Pancreas (tissue), 10 donors: ENCODE measurements at places on chromosomes 1 and 21. TPM values are rescaled to one million over a fixed set of nuclear protein-coding genes. Genes with fewer than 3 reads are reported as not detected.

The NPR1 gene
- total RNA-seq = 3.3 TPM

The SIPA1L2 gene
- 2.6 TPM for total RNA-seq

The S100B gene
- 3.0 TPM for total RNA-seq

GRCh38 chr1:23695667-23696066, 4.1 kb downstream of the RPL11 start:
- no peak for DNase-seq

- peak; percentile 87 for DNase-seq
These were observed 871 bp upstream of the ETS2 start for GRCh38 chr21:38804789-38805327.

DNA sequence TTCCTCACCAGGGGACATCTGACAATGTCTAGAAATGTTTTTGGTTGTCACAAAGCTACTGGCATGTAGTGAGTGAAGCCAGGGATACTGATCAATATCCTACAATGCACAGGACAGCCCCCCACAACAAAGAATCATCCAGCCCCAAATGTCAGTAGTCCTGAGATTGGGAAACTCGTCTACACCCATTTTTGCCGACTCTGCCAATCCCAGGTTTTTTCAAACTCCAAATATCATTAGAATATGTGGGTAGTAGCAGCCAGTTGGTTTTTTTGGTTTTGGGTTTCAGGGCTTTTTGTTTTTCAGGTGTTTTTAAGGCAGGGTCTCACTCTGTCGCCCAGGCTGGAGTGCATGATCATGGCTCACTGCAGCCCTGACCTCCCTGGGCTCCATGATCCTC, 5.9 kb downstream of the SPATA46 start:
- DNase-seq = no peak
